Vagina (tissue), 2 donors: ENCODE measurements at places on chromosomes 5 and 9. TPM values are rescaled to one million over a fixed set of nuclear protein-coding genes. Genes with fewer than 3 reads are reported as not detected.

- H3K4me3 ChIP-seq, result no peak overlapping the region
- no peaks in the 10 kb centered on the region for H3K36me3 ChIP-seq
- DNase-seq, result no peak
- H3K27me3 ChIP-seq, result no peaks in the 10 kb centered on the region
- no peak overlapping the region for H3K27ac ChIP-seq
- H3K4me1 ChIP-seq, result no peaks in the 10 kb centered on the region
Measured at GRCh38 chr5:156595132-156595787, 254.8 kb upstream of the PPP1R2B start.

GRCh38 chr9:119810645-119811429 lies 441.6 kb upstream of the BRINP1 start:
- no peak overlapping the region for H3K27ac ChIP-seq
- H3K4me1 ChIP-seq, result no peaks in the 10 kb centered on the region
- no peak overlapping the region for H3K4me3 ChIP-seq
- no peaks in the 10 kb centered on the region for H3K36me3 ChIP-seq
- no peaks in the 10 kb centered on the region for H3K27me3 ChIP-seq
- no peak for DNase-seq

DNA sequence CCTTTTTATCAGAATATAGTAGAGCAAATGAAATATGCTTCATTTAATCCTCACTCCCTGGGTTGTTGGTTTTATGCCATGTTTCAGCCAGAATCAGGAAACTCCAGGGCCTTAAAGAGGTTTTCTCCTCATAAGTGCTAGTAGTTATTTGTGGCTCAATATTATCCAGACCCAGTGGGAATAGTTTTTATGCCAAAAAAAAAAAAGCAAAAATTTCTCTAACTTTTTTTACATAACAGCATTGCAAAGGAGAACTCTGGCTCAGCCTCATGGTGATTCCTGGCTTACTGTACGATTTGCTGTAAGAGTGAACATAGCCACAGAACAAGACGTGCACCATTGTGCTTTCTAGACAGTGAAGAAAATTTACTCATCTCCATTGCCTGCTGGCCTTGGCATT lies 232.5 kb downstream of the PJA2 start:
- DNase-seq, result no peak
- no peak overlapping the region for H3K4me3 ChIP-seq
- no peaks in the 10 kb centered on the region for H3K27me3 ChIP-seq
- no peaks in the 10 kb centered on the region for H3K36me3 ChIP-seq
- H3K27ac ChIP-seq, result no peak overlapping the region

GRCh38 chr5:132296412-132297016 lies 2.3 kb downstream of the SLC22A4 start:
- H3K4me3 ChIP-seq, result no peak overlapping the region
- DNase-seq, result no peak
- H3K4me1 ChIP-seq, result peaks cover 15% of the 10 kb centered on the region
- no peaks in the 10 kb centered on the region for H3K36me3 ChIP-seq
- no peak overlapping the region for H3K27ac ChIP-seq

DNA sequence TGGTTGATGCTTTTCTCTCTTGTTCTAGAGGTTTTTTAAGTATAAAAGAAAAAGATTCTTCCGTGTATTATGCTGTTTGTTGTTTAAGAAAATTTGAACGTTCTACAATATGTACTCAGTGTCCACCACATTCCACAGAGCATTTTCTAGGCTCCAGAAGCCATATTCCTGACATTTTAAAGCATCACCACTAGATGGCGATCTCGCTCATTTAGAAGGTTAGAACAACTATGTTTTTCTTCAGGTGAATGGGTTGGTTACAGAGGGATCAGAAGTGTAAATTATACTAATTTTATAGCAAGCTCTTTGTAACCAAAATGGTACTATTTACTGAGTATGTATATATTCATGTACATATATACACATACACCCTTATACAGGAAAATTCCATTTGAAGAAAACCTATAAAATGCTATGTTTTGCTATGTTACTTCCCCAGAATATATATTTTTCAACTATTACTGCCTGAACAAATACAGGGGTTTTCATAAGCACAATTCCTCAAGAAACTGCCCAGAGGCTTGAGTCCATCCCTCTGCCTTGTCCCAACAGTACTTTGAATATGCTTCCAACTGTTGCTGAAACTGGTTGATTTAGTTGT lies 284.3 kb downstream of the CCDC171 start:
- H3K4me1 ChIP-seq, result no peaks in the 10 kb centered on the region
- no peak overlapping the region for H3K27ac ChIP-seq
- DNase-seq, result no peak
- no peaks in the 10 kb centered on the region for H3K27me3 ChIP-seq
- H3K4me3 ChIP-seq, result no peak overlapping the region

GRCh38 chr5:72282878-72283277 lies 37.2 kb downstream of the MRPS27 start:
- no peak for DNase-seq
- no peak overlapping the region for H3K4me3 ChIP-seq

GRCh38 chr9:99433555-99433954 lies 211.5 kb downstream of the SEC61B start:
- H3K4me1 ChIP-seq, result peaks cover 9% of the 10 kb centered on the region
- H3K27me3 ChIP-seq, result no peaks in the 10 kb centered on the region
- H3K4me3 ChIP-seq, result no peak overlapping the region
- H3K27ac ChIP-seq, result peak overlapping the region; percentile 50

DNA sequence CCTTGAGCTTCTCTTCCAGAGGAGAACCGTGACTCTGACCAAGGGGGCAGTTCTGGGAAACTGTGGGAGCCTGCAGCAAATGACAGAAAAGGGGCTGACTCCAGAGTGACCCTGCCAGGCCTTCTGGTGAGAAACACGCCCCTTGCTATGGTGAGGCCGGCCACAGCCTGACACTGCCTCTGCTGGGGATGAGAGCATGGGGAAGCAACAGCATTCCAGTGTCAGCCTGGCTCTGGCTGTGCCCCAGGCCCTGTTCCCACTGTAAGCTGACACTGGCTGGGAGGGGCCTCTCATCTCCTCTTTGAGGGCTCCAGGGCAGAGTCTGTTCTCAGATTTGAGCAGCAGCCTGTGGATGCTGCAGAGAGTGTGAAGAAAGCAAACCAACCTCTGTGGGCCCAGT lies 180.0 kb upstream of the IL12B start:
- H3K4me1 ChIP-seq, result peaks cover 19% of the 10 kb centered on the region
- H3K27me3 ChIP-seq, result no peaks in the 10 kb centered on the region
- H3K4me3 ChIP-seq, result no peak overlapping the region
- H3K27ac ChIP-seq, result peak overlapping the region; percentile 44

GRCh38 chr5:1554410-1554967 lies 30.7 kb upstream of the LPCAT1 start:
- no peaks in the 10 kb centered on the region for H3K36me3 ChIP-seq
- peak; percentile 69 for DNase-seq
- H3K4me3 ChIP-seq, result no peak overlapping the region

DNA sequence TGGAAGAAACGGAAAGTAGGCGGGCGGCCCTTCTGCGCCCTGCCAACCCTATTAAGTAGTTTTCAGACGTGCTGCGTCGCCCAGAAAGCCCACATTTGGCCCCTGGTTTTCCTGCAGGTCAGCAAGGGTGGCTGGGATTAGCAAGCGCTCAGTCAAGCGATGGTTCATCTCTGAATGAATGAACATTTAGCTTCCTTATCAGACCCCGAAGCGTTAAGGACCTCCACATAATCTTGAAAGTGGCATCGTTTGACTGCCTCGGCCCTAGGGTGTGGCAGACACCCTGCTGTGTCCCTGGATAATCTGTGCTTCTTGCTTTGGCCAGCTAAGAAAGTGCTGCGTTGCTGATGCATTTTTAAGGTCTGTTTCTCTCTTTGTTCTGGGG lies 684 bp downstream of the TOR1B start:
- no peaks in the 10 kb centered on the region for H3K27me3 ChIP-seq
- peaks cover 15% of the 10 kb centered on the region for H3K36me3 ChIP-seq
- DNase-seq, result no peak
- peaks cover 10% of the 10 kb centered on the region for H3K4me1 ChIP-seq

GRCh38 chr5:2291146-2291840 lies 408.6 kb upstream of the IRX4 start:
- H3K36me3 ChIP-seq, result no peaks in the 10 kb centered on the region
- no peak overlapping the region for H3K4me3 ChIP-seq
- no peaks in the 10 kb centered on the region for H3K27me3 ChIP-seq
- DNase-seq, result no peak
- no peak overlapping the region for H3K27ac ChIP-seq

- DNase-seq, result no peak
- H3K36me3 ChIP-seq, result no peaks in the 10 kb centered on the region
- H3K27me3 ChIP-seq, result no peaks in the 10 kb centered on the region
- H3K4me3 ChIP-seq, result no peak overlapping the region
Measured at GRCh38 chr5:138981586-138981985, 106.5 kb upstream of the LRRTM2 start.

DNA sequence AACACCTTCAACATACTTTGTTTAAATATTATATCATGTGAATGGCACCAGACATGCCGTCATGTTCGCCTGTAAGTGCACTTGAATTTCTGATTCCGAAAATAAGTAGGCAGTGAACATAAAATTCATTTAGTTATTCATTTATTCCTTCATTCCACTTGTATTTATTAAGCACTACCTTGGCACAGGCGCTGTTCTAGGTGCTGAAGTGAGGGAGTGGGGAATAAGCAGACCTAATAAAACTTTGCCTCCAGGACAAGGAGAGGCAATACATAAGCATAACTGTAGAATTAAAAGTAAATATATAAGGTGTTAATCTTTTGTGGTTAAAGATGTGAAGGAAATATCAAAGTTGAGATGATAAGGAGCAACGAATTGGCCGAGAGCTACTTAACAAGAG lies 297.4 kb downstream of the TENT4A start:
- no peaks in the 10 kb centered on the region for H3K27me3 ChIP-seq
- H3K36me3 ChIP-seq, result no peaks in the 10 kb centered on the region
- no peak for DNase-seq
- no peaks in the 10 kb centered on the region for H3K4me1 ChIP-seq
- no peak overlapping the region for H3K27ac ChIP-seq

DNA sequence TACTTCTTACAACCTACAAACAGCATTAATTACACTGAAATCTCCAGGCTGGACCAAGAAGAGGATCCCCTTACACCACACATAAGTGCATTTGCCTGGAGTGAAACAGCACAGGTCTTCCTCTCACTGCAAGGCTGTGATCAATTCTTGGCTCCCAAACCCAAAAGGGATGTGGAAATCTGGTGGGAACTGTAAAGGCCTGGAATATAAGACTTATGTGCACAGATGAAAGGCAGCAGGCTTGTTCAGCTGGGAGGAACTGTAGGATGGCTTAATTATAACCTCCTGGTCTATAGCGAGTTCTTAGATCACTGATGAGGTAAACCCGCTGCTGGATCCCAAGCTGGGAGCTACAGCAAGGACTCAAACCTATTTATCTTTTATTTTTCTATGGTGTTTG lies 182.9 kb upstream of the TNC start:
- no peaks in the 10 kb centered on the region for H3K27me3 ChIP-seq
- H3K27ac ChIP-seq, result no peak overlapping the region
- no peaks in the 10 kb centered on the region for H3K4me1 ChIP-seq
- no peaks in the 10 kb centered on the region for H3K36me3 ChIP-seq

DNA sequence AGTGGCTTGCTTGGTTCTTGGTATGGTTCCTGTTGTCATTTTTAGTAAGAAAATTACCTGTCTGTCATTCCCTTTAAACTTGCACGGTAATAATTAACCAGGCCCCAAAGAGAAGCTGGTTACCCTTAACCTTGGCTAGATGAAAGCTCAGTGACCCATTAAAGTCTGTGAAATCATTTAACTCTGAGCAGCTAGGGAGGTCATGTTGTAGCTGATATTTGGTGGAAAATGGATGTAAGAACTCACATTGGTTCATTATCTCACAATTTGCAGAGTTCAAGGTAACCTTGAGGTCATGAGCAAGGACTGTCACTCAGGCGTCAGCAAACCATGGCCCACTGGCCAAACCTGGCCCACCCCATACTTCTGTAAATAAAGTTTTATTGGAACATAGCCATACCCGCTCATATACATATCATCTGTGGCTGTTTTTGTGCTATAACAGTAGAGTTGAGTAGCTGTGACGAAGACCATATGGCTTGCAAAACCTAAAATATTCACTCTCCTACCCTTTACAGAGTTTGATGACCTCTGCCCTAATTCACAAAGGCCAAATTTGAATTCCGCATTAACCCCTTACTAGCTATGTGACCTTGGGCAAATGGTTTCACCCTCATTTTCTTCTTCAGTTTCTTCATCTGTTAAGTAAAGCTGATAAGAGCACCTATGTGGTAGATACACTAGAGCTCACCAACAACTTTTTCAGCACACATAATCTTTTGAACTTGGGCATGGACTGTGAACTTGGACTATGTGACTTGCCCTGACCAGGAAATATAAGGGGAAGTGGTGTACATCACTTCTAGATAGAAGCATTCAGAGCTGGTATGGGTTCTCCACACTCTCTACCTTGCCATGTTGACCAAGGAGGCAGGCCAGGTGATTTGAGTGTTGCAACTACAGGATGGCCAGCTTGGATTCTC lies 61.5 kb upstream of the CPEB4 start:
- peaks cover 19% of the 10 kb centered on the region for H3K4me1 ChIP-seq
- no peak overlapping the region for H3K4me3 ChIP-seq
- H3K27me3 ChIP-seq, result no peaks in the 10 kb centered on the region
- no peak overlapping the region for H3K27ac ChIP-seq

DNA sequence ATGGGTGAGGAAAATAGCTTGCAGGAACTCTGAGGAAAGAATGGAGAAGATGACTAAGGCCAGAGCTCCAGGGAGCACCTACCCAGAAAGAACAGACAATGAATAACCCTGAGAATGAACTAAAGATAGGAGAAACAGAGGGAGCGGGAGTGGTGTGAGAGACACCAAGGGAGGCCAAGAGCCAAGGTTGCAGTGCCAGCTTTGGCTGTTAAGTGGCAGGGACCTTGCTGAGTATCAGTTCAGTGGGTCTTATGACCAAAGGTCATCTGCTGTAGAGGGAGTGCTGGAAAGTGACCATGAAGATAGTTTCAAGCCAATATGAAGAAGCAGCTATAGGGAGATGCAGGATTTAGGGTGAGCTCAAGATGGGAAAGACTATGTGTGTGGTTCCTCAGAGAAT lies 16.7 kb downstream of the P4HA2 start:
- no peak overlapping the region for H3K27ac ChIP-seq
- no peaks in the 10 kb centered on the region for H3K27me3 ChIP-seq
- H3K36me3 ChIP-seq, result no peaks in the 10 kb centered on the region

GRCh38 chr5:75387806-75388205 lies 50.8 kb downstream of the HMGCR start:
- peaks cover 50% of the 10 kb centered on the region for H3K36me3 ChIP-seq
- no peak overlapping the region for H3K4me3 ChIP-seq
- no peak overlapping the region for H3K27ac ChIP-seq
- DNase-seq, result no peak
- no peaks in the 10 kb centered on the region for H3K27me3 ChIP-seq
- H3K4me1 ChIP-seq, result no peaks in the 10 kb centered on the region

The CTNNAL1 gene
- 18.2 TPM for total RNA-seq

The CLTB gene
- 254 TPM for total RNA-seq

The IL3 gene
- total RNA-seq, result not detected

The CCDC192 gene
- not detected for total RNA-seq

The FAM163B gene
- not detected for total RNA-seq

The PCDHA2 gene
- not detected for total RNA-seq

The TRPM6 gene
- total RNA-seq, result 9.1 TPM

The GBA2 gene
- total RNA-seq, result 77.3 TPM

The MED22 gene
- 32.9 TPM for total RNA-seq
